ENCODE measurements at places on chromosomes 2 and 18. TPM values are rescaled to one million over a fixed set of nuclear protein-coding genes. Genes with fewer than 3 reads are reported as not detected.

DNA sequence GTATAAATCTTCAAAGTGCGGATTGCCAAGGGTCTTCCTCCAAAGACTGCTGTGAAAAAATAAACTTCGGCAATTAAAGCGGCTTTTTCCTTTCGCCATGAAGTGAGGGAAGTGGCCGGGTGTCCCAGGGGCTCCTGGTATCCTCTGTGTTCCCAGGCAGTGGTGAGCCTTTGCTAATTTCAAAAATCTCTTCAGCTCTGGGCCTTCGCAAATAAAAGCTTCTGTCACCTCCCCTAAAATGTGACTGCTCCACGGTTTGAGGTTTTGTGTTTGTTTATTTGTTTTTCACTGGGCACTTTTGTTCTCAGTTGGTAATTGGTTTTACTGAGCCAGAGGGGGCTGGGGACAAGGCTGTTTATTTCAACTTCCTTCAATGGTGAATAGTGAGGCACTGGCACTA lies 270.1 kb upstream of the POU3F3 start:
- DNase-seq, result no peak

DNA sequence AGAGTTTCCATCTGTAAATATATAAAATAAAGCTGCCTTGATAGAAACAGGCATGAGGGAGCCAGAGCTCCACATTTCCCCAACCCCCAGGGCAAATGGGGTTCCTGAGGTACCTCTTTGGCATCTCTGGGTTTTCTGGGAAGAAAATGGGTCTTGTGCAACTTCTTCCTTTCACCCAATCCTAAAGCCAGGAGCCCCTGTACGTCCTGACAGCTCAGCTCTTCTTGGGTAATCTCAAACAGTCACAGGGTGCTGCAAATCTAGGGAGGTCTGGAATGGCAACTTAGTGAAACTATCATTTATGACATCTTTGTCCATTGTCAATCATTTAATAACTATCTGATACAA lies 36.6 kb upstream of the STAT1 start:
- no peak for DNase-seq

- DNase-seq, result peak; percentile 75
These were observed 23.8 kb upstream of the SERPINB12 start for GRCh38 chr18:63518178-63519012.

The SYT4 gene
- 1.2 TPM for polyA plus RNA-seq

The IL36B gene
- polyA plus RNA-seq, result not detected

The RUFY4 gene
- 0.98 TPM for polyA plus RNA-seq

All from adrenal gland (tissue), 19 donors.